Spinal cord (tissue), 10 donors: ENCODE measurements at places on chromosomes 3 and 15.
A peak's percentile ranks its signal among the peaks of the same experiment; 100 is the strongest.

- DNase-seq: no peak
- no peaks in the 10 kb centered on the region for H3K36me3 ChIP-seq
- no peaks in the 10 kb centered on the region for H3K4me1 ChIP-seq
- no peak overlapping the region for H3K4me3 ChIP-seq
- no peaks in the 10 kb centered on the region for H3K27me3 ChIP-seq
Observed at GRCh38 chr15:25649390-25649789, 210.6 kb upstream of the UBE3A start.

DNA sequence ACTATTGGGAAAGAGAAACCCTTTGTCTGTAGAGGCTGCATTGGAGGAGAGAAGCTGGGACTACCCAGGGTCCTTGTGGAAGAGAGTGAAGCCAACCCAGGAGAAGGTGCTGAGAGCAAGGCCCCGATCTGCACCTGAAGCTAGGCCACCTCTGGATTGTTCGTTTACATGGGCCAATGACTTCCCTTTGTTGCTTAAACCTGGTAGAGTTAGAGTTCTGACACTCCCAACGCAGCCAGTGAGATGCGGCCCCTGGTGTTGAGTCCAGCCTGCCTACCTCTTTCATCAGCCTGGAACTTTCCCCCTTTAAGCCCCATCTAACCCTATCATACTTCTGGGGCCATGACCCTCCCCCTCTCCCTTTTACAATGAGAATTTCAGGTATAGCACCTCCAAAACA is 30.8 kb downstream of the CCDC13 start:
- H3K4me3 ChIP-seq: no peak overlapping the region
- H3K27ac ChIP-seq: no peak overlapping the region
- DNase-seq: no peak
- peaks cover 35% of the 10 kb centered on the region for H3K4me1 ChIP-seq
- peaks cover 4% of the 10 kb centered on the region for H3K36me3 ChIP-seq
- H3K27me3 ChIP-seq: no peaks in the 10 kb centered on the region

DNA sequence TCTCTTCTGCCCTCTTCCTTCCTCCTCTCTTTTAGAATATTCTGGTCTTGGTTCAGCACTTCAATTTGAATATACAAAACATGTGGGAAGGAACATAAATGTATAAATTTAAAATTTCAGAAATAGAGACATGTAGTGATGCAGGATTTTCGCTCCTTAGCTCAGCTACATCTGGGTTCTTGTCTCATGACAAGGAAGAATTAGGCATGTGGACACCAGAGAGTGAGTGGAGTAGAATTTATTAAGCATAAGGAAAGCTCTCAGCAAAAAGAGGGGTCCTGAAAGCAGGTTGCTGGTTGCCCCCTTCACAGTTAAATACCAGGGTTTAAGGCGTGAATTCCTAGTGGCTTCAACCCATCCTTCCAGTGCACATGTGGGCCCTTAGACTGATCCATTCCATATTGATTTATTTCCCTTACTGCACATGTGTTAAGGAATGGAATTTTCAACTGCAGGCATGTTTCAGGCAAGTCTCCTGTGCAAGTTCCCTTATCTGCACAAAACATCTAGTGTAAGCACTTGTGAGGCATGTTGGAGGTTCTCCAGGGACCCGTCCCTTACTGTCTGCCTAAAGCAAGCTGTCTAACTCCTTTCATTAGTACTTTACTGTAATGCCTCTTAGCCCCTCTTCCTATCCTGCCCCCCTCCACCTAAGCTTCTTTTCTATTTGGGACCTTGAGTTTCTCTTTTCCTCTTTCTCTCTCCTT is 133.2 kb upstream of the STRIT1 start:
- H3K36me3 ChIP-seq: no peaks in the 10 kb centered on the region
- H3K27ac ChIP-seq: no peak overlapping the region
- no peak overlapping the region for H3K4me3 ChIP-seq

DNA sequence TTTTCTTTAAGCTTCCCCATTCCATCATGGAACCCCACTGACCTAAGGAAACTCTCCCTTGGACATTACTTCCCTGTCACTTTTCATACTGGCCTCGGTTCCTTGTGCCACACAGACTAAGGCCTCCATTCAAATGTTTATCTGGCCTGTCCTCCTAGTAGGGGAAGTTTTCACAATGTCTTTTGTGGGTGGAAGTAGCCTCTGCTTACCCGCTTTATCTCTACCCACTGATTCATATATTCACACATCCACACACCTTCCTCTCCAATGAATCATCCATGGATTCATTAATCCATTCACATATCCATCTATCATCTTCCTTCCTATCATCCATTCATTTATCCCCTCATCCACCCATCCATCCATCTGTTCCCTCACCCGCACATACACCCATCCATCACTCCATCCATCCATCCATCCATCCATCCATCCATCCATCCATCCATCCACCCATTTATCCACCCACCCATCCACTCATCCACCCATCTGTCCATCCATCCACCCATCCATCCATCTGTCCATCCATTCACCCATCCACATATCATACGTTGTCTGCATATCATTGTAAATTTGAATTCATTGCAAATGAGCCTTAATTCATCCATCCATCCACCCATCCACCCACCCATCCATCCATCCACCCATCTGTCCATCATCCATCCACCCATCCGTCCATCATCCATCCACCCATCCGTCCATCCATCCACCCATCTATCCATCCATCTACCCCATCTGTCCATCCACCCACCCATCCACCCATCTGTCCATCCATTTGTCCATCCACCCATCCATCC is 49.1 kb downstream of the IQSEC1 start:
- DNase-seq: no peak
- H3K4me3 ChIP-seq: no peak overlapping the region
- H3K27ac ChIP-seq: no peak overlapping the region
- peaks cover 40% of the 10 kb centered on the region for H3K4me1 ChIP-seq

DNA sequence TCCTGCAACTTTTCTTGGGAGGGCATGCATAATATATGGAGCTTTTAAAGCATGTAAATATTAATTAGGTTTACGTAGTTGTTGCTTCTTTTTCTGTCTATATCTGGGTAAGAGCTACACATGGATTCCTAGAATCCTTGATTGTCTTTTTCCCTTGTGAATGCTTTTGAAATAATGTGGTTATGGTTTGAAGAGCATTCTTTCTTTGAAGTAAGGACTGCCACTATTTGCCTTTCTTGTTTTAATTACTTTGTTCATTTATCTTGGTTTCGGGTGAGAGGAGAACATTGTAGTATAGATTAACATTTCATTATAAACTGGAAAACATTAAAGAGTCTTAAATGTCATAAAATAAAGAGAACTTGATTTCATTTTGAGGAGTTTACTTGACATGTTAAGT is 674.0 kb downstream of the ZBBX start:
- no peaks in the 10 kb centered on the region for H3K36me3 ChIP-seq
- H3K4me3 ChIP-seq: no peak overlapping the region
- no peak overlapping the region for H3K27ac ChIP-seq

DNA sequence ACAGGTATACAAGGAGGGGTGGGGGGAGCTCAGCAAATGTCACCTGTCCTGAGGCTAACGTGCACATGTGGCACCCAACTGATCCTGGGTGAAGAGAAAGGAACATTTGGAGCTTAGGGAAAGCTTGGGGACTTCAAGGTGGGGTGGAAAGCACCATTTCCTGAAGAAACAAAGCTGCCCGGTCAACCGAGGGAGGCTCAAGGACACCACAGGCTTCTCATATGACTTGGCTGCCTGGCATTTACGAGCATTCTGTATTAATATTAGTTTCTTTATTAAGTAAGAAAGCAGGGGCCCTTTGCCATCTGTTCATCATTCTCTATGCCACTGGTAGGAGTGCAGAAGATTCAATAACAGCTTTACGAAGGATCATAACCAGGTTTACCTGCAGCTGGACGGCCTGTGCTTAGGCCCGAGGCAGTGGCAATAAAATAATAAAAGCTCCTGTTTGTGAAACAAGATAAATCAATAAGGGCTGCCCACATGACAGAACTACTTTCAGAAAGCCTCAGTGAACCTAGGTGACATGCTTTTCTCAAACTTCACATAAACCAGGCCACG is 54.0 kb downstream of the ETV5 start:
- no peak for DNase-seq
- no peaks in the 10 kb centered on the region for H3K27me3 ChIP-seq
- no peak overlapping the region for H3K27ac ChIP-seq
- H3K36me3 ChIP-seq: peaks cover 11% of the 10 kb centered on the region

DNA sequence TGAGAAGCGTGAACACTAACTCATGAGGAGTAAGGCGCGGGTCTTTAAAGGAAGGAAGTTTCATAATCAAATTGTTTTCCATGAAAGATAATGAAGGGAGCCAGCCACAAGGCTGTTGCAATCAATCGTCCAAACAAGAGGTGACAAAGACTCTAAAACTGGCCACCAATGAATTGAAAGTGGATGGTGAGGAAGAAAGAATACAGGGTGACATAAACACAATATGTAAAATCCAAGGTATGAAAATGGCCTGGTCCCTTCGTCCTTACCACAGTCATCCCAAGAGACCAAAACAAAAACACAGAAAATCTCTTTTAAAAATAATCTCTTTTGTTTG is 12.0 kb downstream of the CD86 start:
- no peaks in the 10 kb centered on the region for H3K27me3 ChIP-seq
- H3K4me3 ChIP-seq: no peak overlapping the region
- H3K4me1 ChIP-seq: no peaks in the 10 kb centered on the region

DNA sequence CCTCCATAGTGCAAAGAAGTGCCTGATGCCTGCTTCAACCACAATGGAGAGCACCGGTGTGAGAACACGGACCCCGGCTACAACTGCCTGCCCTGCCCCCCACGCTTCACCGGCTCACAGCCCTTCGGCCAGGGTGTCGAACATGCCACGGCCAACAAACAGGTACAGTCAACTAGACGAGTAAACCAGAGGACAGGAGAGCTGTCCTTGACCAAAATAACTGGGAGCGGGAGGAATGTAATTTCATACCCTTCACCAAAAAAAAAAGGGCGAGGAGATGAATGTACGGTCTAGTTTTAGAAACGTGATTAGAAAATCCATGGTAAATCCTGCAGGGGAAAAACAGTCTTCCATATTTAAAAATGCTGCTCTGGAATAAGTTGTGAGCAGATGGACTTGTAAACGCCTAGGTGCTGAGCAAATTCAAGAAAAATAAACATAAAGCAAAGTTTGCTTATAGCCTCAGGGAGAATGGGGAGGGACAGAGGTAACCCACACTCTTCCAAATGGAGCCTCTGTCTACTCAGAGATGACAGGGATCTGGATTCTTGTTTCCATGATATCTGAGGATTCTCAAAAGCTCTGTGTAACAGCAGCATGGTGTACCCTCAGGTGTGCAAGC is 8.4 kb downstream of the THBS1 start:
- no peaks in the 10 kb centered on the region for H3K4me1 ChIP-seq
- no peaks in the 10 kb centered on the region for H3K27me3 ChIP-seq
- H3K4me3 ChIP-seq: no peak overlapping the region
- no peak for DNase-seq

DNA sequence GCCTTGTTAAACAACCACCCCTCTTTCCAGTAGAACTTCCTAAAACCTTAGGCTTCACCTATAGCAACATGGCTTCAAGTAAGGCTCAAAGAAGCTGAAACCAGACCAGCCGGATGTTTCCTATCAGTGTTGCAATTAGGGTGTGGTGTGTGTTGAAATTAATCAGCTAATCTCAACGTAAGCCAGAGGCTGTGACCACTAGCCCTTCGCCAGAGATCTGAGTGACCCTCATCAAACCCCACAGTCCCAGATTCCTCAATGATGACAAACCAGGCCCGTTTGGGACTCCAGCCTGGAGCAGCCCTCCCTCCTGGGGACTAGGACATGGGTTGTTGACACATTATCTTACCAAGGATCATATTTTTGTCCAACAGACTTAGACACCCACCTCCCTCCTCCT is 27.3 kb downstream of the CYP11A1 start:
- no peak for DNase-seq
- H3K4me1 ChIP-seq: no peaks in the 10 kb centered on the region
- no peak overlapping the region for H3K27ac ChIP-seq

DNA sequence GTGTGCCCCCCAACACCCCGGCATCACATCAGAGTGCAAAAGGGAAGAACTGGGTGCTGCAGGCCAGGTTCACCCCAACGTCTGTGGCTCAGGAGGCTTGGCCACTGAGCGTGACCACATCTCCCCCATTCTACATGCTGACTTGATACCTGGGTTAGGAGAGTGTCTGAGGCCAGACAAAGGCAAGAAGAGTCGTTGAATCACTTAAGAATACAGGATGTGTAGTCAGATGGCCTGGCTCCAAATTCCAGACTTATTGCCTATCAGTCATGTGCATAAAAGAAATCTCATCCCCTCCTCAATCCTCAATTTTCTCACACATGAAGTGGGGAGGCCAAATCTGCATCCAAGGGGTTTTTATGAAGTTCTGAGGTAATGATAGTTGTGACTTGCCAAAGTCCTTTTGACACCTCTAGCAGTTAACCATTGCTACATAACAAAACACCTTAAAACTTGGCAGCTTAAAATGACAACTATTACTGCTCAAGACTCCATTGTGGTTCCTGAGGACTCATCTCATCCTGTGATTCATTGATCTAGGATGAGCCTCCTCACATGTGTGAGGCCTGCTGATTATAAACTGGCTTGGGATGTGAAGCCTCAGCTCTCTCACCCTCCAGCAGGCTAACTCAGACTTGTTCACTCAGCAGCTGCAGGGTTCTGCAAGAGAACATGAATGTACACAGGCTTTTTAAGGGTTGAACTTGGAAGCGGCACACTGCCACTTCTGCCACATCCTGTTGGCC is 138.8 kb upstream of the TLE3 start:
- no peak overlapping the region for H3K4me3 ChIP-seq
- H3K36me3 ChIP-seq: no peaks in the 10 kb centered on the region
- no peaks in the 10 kb centered on the region for H3K27me3 ChIP-seq
- no peak for DNase-seq
- H3K4me1 ChIP-seq: no peaks in the 10 kb centered on the region

DNA sequence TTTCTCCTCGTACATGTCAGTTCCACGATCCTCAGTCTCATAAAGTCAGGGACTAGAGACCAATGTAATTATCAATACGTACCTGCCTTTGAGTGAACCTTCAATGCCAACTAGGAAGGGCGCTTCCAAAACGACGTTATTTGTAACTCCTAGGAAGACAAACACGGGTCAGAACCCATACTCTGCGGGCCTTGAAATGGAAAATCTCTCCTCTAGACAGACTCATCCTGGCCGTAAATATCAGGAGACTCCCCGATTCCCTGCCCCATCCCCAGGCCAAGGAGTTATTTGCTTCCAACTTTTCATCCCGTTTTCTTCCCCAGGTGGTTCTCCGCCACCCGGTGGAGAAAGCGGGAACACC is 578 bp downstream of the OIP5 start:
- no peaks in the 10 kb centered on the region for H3K36me3 ChIP-seq
- H3K4me3 ChIP-seq: peak overlapping the region; percentile 84
- no peaks in the 10 kb centered on the region for H3K27me3 ChIP-seq

GRCh38 chr3:77718311-77718710 is 678.4 kb downstream of the ROBO2 start:
- no peaks in the 10 kb centered on the region for H3K27me3 ChIP-seq
- H3K4me3 ChIP-seq: no peak overlapping the region
- H3K4me1 ChIP-seq: no peaks in the 10 kb centered on the region
- H3K36me3 ChIP-seq: no peaks in the 10 kb centered on the region
- DNase-seq: peak; percentile 32
- no peak overlapping the region for H3K27ac ChIP-seq

- DNase-seq: no peak
- H3K4me3 ChIP-seq: no peak overlapping the region
- no peaks in the 10 kb centered on the region for H3K36me3 ChIP-seq
- H3K27ac ChIP-seq: no peak overlapping the region
- H3K27me3 ChIP-seq: no peaks in the 10 kb centered on the region
- no peaks in the 10 kb centered on the region for H3K4me1 ChIP-seq
Observed at GRCh38 chr15:91335702-91336101, 235.6 kb downstream of the SV2B start.

- H3K36me3 ChIP-seq: no peaks in the 10 kb centered on the region
- H3K27ac ChIP-seq: peak overlapping the region; percentile 86
- H3K27me3 ChIP-seq: no peaks in the 10 kb centered on the region
- H3K4me1 ChIP-seq: no peaks in the 10 kb centered on the region
- peak; percentile 69 for DNase-seq
- peak overlapping the region; percentile 37 for H3K4me3 ChIP-seq
Observed at GRCh38 chr3:150371741-150372254, 36.3 kb upstream of the TSC22D2 start.
